Liver (tissue), 10 donors: ENCODE measurements at places on chromosomes 2 and 18.

DNA sequence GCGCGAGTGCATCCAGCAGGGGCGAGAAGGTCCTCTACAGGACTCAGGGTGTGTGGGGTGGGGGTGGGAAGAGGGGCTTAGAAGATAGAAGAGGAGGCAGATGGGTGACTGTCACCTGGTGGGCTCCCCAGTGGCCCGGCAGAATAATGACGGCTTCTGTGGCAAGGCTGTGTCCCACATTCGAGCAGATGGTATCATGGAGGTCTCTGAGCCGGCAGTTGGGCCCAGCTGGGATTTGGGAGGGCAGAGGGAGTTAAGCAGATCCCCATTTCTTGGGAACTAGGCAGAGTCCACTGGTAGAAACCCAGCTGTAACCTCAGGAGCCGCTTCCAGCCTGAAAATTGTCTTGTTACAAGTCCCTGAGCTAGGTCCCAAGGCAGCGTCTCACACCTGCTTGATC, 28.4 kb upstream of the DTNB start:
- no peak for DNase-seq

DNA sequence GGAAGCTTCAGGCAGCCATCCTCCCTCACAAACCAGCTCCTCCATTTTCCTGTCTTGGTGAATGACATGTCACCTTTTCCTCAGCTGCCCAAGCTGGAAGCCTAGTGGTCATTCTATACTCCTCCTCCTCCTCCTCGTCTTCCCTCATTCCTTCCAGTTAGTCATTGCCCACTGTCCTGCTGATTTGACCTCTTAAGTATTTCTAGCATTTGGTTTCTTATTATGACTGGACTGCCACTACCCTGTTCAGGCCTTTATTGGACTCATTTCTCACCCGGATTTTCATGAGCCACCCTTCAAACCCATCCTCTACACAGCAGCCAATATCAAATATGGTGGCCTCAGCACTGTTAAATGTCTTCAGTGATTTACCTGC, 21.9 kb upstream of the MGAT5 start:
- no peak for DNase-seq

- no peak for DNase-seq
Measured at GRCh38 chr2:240437551-240437860, 2.0 kb downstream of the GPC1 start.

GRCh38 chr2:230681171-230681545, 31.5 kb upstream of the CAB39 start:
- DNase-seq: no peak

- no peak for DNase-seq
Measured at GRCh38 chr2:72963423-72964145, 46.3 kb downstream of the EMX1 start.

DNA sequence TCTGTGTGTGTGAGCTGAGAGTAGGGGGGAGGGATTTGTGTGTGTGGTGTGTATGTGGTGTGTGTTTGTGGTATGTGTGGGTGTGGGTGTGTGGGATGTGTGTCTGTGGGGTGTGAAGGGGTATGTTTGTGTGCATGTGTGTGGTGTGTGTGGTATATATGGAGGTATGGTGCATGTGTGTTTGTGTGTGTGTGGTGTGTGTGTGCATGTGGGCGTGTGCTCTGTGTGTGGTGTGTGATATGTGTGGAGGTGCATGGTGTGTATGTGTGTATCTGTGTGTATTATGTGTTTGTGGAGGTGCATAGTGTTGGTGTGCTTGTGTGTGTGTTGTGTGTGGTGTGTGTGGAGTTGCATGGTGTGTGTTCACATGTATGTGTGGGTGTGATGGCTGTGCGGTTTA, 106.0 kb downstream of the CMPK2 start:
- no peak for DNase-seq

DNA sequence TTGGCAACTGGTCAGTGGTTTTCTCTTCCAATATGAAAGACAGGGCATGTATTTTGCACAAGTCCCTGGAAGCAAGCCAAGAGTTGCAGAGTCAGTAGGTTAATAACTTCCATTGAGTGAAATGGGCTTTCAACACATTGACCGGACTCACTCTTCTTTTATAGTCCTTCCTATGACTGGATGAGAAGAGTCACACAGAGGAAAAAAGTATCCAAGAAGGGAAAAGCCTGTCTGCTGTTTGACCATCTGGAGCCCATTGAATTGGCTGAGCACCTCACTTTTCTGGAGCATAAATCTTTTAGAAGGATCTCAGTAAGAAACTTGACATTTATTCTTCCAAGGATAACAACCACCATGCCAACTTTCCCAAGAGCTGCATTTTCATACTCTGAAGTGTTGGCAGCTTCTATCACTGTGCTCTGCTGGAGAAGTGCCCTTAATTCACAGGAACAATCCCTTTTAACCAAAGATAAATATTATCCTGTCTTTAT, 45.4 kb downstream of the RASGRP3 start:
- no peak for DNase-seq

DNA sequence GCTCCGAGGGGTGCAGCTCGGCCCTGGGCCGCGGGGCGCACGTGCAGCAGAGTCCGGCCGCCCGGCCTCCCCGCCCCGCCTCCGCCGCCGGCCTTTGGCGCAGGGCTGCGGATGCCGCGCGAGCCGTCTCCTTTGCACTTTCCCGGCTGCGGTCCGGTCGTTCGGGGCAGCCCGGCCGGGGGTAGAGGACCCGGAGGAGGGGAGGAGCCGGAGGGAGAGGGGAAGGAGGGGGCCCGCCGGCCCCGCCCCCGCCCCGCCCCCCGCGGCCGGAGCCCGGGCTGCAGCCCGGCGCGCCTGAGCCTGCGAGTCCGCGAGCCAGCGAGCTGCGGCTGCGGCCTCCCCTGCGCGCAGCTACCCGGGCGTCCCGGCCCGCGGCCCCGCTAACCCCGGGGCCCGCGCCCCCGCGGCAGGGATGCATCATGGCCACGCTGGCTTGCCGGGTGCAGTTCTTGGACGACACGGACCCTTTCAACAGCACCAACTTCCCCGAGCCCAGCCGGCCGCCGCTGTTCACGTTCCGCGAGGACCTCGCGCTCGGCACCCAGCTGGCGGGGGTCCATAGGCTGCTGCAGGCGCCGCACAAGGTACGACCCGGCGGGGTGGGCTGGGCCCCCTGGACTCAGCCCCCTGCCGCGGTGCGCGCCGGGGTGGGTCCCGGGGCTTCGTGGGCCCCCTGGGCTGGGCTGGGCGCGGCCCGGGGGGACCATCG, at the start of gene FHOD3:
TSS of gene FHOD3 (plus strand) at position 297 of the 709 bp plus-strand sequence. CDS start at position 420, 123 bp downstream.
- peak; percentile 53 for DNase-seq

GRCh38 chr2:176088048-176088936, 4.2 kb upstream of the HOXD13 start:
- no peak for DNase-seq

DNA sequence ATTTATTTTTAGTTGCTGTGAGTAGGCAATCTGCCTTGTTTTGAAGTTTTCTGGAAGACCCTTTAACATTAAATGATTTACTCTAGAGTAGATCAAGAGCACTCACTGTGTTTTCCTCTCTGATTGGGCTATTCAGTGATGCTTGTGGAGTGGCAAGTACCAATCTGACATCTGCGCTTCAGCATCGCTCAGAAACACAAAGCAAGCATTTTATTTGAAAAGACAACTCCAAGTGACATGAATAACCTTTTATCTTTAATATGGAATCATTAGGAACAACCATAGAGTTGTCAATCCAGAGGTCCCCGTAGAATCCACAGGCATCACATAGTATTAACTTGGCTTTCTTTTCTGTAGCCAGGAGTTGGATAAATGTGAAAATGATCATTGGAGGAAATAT, 114.7 kb downstream of the CPS1 start:
- DNase-seq: no peak

DNA sequence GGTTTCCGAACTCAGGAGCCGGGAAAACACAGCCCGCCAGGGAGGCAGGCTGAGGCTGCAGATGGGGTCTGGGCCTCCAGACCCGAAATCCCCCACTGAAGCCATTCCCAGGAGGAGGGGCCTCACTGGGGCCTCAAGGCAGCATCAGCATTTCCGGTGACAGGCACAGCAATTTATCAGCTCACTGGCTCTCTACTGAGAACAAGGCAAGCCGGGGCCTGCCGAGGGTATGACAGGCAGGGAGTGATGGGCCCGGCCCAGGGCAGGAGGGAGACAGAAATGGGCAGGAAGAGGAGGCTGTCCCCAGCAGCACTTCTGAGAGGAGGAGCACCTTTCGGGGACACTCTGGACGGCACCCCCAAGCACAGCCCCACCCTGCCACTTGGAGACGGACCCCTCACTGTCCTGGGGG, 12.5 kb downstream of the SDC1 start:
- no peak for DNase-seq

DNA sequence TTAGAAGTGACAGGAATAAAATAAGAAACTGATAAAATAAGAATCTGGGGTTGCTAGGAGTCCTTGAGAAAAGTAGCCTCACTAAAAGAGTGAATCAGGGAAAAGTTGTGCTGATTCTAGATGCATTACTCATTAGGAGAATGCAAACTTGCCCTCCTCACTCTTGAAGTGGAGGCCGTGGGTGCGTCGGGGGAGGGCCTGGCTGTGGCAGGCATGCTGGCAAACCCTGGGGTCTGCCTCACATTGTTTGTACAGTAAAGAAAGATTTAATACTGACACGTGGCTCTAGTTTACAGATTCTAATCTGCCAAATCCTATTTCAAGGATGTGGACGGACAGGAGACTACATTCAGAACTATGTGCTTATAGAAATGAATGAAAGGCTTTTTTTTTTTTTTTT, 41.9 kb downstream of the TANC1 start:
- no peak for DNase-seq

- no peak for DNase-seq
Measured at GRCh38 chr2:217231212-217231611, 371.3 kb upstream of the TNP1 start.

GRCh38 chr2:230715201-230715600, 2.6 kb downstream of the CAB39 start:
- no peak for DNase-seq

- DNase-seq: no peak
Measured at GRCh38 chr18:22211657-22212056, 42.3 kb downstream of the GATA6 start.

DNA sequence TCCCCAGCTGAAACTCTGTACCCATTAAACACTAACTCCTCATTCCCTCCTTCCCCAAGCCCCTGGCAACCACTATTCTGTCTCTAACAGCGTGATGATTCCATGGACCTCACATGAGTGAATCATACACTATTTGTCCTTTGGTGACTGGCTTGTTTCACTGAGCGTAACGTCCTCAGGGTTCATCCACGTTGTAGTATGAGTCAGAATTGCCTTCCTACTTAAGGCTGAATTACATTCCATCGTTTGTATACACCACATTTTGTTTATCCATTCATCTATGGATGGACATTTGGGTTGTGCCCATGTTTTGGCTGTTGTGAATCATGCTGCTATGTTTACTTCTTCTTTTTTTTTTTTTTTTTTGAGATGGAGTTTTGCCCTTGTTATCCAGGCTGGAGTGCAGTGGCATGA, 19.6 kb upstream of the CABLES1 start:
- DNase-seq: no peak

DNA sequence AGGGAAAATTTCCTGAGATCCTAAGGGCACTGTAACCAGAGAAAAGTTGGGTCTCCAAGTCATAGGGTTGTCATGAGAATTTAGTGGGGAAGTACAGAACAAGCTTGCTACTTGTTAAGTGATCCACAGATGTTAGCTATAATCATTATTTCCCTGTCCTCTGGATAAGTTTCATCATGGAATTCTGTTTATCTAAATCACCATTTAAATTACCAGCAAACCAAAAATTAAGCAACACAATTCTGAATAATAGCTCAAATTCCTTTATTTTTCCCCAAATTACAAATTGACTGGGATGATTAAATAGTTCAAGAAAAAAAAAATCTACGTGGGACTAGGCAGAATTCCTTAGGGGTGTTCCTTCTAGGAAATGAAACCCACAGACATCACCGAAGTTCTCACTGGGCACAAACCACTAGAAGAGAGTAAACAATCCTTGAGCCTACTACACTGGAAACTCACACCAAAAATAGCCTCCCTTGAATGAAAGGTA, 159.5 kb downstream of the COL6A3 start:
- no peak for DNase-seq

GRCh38 chr2:68018727-68019126, 44.1 kb downstream of the C1D start:
- no peak for DNase-seq

GRCh38 chr2:174554529-174555150, 43.0 kb downstream of the WIPF1 start:
- no peak for DNase-seq

- no peak for DNase-seq
Measured at GRCh38 chr2:232518844-232519243, 1.3 kb upstream of the PRSS56 start.

DNA sequence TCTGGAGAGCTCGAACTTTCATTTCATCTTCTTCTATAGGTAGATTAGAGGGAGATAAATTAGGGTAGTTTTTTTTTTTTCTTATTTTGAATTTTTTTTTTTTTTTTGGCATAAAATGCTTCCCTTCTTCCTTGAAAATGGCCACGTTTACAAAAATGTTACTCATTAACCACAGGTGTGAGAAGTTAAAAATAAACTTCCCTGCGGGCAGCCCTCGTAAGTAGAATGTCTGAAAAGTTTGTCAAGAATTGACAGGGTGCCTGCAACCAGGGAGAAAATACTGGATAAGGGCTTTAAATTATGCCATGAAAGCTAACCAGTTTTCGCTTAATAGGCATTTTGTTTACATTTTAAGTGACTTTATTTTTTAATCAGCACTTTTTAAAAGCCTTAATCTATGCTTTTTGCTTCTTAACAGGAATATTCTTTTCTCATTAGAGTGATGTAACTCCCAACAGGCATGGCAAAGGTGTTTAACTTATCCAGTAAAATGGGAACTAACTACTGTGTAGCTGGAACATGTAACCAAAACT, 4.2 kb upstream of the FN1 start:
- DNase-seq: no peak

DNA sequence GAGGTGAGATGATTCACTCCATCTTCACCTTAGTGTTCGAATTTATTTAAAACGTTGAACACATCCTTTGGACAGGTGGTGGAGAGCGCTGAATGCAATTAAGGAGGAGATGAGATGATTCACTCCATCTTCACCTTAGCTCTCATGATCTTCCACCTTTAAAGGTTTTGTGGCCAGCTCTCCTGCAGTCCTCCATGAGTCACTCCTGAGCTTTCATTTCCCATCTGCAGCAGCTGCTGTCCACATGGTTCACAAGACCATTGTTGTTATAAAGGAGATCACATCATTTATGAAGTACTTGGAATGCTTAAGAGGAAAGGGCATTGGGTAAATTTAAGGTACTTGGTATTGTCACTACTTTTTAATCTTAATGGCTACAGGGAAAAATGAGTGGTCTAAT, 298.5 kb downstream of the PAX3 start:
- no peak for DNase-seq

GRCh38 chr2:164205347-164205746, 415.9 kb downstream of the GRB14 start:
- DNase-seq: no peak

- DNase-seq: no peak
Measured at GRCh38 chr2:161946489-161947107, 127.4 kb downstream of the DPP4 start.

DNA sequence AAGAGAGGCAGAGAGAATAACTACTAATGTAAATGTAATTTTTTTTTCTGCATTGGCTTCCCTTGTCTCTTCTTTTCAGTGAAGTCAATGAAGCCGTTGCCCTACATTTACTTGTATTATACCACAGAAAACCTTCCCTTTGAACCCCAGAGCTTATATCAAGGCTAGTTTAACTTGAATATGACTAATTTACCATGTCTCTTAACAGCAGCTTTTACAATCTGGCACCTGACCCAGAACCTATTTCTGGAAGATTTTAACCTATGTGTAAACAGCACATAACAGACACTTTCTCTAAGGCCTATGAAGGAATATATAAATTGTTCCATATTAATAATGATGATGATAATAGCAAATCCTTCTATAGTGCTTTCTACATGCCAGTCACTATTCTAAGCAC, 580.5 kb upstream of the NXPH2 start:
- DNase-seq: no peak
